Putamen (tissue), 1 donor: ENCODE measurements at places on chromosomes 16 and 17.

GRCh38 chr17:73069841-73070240 lies 22.6 kb downstream of the SLC39A11 start:
- peak; percentile 25 for DNase-seq

GRCh38 chr17:81406117-81406953 lies 11.1 kb downstream of the BAHCC1 start:
- no peak for DNase-seq

GRCh38 chr17:75345514-75346167 lies 56.4 kb upstream of the SLC25A19 start:
- peak; percentile 36 for DNase-seq

DNA sequence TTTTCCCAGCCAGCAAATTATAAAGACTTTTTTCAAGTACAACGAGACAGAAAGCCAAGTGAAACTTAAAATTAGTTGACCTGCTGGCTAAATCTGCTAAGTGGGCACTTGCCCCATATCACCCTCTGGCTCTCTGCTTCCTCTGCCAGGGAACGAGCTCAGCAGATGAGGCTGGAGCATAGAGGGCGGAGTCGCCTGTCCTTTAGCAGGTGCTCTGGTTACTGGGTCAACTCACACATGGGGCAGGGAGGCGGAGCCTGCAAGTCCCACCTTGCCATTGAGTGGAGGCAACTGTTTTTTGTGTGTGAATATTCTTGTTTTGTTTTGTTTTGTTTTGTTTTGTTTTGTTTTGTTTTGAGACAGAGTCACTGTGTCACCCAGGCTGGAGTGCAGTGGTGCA lies 62.5 kb downstream of the EMP2 start:
- DNase-seq = no peak

GRCh38 chr16:31707743-31708335 lies 165.8 kb upstream of the ZNF267 start:
- DNase-seq = no peak

- DNase-seq = no peak
Measured at GRCh38 chr17:13228225-13228624, 210.4 kb upstream of the ELAC2 start.

DNA sequence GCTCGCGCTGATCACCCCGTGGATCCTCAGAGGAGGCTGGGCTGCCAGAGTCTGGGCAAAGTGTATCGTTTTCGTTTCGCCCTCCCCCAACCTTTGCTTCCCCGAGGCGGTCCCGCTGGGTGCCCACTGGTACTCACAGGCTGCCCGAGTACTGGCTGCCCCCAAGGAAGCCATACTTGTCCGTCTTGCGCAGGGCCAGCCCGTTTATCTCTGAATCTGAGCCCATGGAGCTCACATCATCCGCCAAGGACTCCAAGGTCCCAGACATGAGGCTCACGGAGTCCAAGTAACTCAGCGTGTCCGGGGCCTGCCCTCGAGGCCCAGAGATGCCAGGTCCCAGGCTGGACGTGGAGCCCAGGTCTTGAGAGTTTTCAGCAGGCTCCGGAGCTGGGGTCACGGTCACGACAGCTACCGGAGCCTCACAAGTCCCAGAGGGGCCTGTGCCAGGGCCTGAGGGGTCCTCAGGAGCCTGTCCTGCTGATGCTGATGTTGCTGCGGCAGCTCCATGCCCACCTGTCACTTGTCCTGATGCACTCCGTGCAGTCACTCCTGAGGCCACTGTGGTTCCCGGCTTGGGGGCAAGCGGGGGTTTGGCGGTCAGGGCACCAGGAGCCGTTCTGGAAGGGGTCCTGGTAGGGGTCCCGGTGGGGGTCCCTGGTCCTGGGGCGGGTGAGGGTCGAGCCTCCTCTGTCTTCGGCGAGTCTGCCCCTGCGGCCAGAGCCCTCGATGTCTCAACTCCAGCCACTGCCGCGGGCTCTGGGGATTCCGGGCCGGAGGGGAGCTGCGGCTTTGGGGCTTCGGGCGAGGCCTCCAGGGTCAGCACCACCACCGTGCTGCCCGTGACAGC lies 980 bp downstream of the TBC1D10B start:
- no peak for DNase-seq

DNA sequence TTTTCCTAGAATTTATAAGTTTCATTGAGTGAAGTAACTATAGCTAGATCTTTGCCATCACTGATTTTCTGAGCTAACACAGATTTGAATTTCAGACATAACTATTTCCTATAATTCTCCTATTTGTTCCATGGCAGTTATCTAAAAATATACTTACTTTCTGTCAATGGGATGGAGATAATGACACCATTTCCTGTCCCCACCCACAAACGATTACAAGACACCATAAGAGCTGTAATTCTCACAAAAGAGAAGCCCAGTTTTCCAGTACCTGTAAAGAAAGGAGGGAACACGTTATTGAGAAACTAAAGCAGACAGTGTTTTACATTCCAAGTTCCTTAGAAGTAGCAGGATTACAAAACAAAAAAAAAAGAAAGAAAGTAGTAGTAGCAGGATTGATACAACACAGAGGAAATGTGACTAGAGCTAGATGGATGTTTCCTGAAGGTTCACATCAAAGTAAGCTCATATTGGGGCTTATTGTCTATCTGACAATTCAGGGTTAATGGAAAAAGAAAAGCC lies 110.9 kb upstream of the TOB1 start:
- no peak for DNase-seq

DNA sequence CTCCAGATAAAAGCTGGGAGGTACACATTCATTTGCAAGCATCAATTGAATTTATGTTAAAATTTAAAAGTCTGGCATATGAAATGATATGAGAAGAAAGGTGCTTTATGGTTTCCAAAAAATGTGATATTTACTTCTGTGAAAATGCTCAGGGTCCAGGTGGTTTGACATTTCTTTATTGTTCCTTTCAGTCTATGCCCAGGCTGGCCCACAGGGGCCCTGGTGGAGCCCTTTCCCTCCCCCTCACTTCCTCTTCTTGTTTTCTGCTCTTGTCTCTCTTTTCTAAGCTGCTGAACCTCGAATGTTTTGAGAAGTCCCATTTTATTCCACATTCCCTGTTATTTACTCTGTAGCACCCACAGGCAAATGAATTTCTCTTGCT lies 127.8 kb downstream of the HS3ST3B1 start:
- no peak for DNase-seq

DNA sequence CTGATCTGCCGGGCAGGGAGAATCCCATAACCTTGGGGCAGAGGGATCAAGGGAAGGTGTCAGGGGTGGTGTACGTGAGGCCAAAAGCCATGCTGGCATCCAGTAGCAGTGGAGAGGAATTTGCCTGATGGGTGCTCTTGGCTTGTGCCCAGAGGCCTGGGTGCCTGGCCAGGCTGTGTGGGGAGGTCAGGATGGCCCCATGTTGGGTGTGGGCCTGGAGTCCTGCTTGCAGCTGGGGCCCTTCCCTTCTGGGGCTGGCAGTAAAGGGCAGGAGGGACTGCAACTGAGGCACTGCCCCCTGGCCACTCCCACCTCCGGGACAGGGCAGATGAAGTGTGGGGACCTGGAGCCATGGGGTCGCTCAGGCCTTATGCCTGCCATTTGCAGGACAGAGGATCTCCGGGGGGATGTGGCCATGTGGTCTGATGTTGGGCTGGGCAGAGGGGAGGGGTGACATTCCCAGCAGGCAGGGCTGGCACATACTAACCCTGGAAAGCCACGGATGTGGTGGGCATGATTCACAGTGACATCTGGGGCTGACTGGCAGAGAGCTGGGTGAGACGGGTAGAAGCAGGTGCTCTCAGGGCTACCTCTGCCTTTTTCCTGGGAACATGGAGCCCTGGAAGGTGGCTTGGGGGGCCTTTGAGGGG lies 3.5 kb downstream of the FMNL1 start:
- no peak for DNase-seq

GRCh38 chr17:44795928-44796327 lies 34.2 kb downstream of the GJC1 start:
- DNase-seq = no peak

DNA sequence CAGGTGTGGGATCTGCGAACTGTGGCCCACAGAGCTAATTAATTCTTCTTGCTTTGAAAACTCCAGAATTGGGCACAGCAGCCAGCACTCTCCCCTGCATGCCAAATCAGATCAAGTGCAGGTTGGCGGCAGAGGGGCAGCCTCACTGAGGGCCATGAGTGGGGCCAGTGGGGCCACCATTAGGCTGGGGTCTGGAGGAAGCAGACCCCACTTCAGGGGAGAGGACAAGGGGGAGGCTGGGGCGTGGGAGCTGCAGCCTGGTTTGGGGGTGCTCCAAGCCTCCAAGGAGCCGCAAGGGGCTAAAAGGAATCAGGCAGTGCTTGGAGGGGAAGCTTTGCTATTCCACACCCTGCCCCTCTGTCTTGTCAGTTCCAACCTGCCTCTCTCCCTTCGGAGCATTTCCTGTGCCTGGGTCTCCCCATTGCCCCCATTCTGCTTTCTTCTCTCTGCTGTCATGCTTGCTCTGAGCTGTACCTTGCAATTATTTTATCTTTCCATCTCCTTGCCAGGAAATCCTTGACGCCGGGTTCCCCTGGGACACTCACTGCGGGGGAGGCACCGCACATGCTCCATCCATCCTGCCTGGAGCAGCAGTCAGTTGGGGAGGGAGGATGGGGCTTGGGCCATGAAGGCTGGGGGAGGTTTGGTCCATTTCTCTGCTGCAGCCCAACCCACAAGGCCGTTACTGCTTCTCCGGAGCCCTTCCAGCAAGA lies 3.3 kb upstream of the ABCC3 start:
- no peak for DNase-seq

DNA sequence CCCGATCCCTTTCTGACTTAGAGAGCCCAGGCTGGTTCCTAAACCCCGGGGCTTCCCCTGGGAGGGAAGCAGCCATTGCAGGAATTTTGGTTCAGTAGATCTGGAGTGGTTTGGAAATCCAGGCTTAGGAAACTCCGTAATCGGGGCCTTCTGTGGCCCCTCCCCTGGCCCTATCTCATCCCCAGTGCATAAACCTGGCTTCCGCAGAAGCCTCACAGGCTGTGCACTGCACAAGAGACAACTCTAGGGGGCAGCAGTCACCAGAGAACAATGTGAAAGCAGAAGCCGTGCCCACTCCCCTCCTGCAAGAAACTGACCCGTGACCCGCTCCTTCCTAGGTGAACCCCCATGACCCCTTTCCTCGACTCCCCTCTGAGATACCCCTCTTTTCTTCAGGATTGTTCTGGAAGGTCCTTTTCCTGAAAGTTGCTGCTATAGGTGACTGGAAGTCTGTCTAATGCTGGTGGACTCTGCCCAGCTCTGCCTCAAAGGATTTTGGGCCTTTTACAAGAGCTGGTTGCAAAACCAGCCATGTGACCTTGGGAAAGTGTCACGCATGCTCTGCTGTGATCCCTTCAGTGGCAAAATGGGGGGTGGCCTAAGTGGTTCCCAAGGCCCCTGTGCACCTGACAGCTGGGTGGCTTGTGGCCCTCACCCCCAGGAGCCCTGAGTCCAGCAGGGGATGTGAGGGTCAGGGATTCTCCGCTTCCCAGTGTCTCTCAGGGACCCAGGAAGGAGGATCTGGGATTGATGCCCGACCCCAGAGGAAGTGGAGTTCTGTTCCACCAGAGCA lies 14.4 kb downstream of the GUCY2D start:
- peak; percentile 29 for DNase-seq

GRCh38 chr17:75933808-75934207 lies 7.0 kb downstream of the FBF1 start:
- DNase-seq = no peak

- DNase-seq = no peak
Measured at GRCh38 chr16:66899945-66900710, 18.6 kb downstream of the CDH16 start.

- no peak for DNase-seq
Measured at GRCh38 chr16:86305440-86305839, 204.9 kb upstream of the FOXF1 start.

DNA sequence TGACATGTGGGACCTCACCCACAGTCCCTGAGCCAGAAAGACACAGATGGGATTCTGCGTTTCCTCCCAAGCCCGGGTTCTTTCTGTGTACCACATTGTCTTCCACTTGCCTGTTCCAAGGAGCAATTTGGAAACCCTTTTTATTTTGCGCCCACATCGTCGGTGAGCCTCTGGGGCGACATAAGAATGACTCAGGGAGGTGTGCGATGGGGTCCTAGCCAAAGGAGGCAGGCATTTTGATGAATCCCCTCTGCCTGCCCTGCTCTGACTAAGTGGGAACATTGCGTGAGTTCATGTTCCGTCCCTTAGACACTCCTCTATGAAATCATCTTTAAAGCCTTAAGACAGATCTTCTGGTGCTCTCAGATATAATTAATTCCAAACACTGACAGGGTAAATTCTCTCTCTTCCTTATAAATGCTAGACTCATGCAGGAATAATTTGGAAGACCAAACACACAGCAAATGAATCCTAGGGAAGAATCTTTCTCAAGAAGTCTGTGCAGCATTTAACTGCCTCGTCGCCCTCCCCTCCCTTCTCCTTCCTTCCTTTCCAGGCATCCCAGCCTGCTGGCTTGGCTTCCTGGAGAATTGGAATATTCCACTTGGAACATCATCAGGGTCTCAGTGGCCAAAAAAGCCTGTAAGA lies 52.7 kb upstream of the FOXF1 start:
- no peak for DNase-seq

- DNase-seq = no peak
Measured at GRCh38 chr16:26762594-26762993, 304.1 kb upstream of the C16orf82 start.

DNA sequence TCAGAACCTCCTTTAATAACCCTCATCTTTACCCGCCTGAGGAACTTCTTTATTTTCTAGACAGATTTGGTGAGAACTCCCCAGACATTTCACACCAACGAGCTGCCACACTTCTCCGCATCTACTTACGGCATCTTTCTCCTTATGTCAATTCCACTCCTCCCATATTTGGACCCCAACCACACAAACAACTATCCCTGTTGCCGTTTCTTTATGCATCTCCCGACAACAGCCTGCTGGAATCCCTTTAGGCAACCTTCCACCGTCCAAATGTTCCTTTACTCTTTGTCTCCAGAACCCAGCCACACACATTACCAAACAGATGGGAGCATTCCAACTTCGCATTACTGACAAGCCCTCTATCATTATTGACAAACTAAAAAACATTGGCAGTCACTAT lies 8.8 kb upstream of the ENDOV start:
- no peak for DNase-seq

GRCh38 chr16:85594273-85594977 lies 18.7 kb upstream of the GSE1 start:
- no peak for DNase-seq

GRCh38 chr17:8818047-8818446 lies 18.9 kb upstream of the MFSD6L start:
- DNase-seq = no peak

- DNase-seq = no peak
Measured at GRCh38 chr16:51565184-51565583, 414.1 kb upstream of the SALL1 start.

- DNase-seq = no peak
Measured at GRCh38 chr17:9937241-9937761, 32.2 kb upstream of the RCVRN start.
